RWPE2 (cell line): ENCODE measurements at places on chromosomes 3 and 15.

DNA sequence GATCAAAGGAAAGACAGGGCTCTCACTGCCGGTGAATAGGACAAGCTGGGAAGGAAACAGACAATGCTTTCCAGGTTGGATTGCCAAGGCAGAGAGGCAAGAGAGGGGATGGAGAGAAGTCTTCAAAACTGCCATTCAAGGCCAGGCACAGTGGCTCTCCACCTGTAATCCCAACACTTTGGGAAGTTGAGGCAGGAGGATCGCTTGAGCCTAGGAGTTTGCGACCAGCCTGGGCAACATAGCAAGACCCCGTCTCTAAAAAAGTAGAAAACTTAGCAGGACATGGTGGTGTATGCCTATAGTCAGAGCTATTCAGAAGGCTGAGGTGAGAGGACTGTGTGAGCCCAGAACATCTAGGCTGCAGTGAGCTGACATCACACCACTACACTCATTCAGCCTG is 43.5 kb upstream of the IDH2 start:
- no peak for DNase-seq

DNA sequence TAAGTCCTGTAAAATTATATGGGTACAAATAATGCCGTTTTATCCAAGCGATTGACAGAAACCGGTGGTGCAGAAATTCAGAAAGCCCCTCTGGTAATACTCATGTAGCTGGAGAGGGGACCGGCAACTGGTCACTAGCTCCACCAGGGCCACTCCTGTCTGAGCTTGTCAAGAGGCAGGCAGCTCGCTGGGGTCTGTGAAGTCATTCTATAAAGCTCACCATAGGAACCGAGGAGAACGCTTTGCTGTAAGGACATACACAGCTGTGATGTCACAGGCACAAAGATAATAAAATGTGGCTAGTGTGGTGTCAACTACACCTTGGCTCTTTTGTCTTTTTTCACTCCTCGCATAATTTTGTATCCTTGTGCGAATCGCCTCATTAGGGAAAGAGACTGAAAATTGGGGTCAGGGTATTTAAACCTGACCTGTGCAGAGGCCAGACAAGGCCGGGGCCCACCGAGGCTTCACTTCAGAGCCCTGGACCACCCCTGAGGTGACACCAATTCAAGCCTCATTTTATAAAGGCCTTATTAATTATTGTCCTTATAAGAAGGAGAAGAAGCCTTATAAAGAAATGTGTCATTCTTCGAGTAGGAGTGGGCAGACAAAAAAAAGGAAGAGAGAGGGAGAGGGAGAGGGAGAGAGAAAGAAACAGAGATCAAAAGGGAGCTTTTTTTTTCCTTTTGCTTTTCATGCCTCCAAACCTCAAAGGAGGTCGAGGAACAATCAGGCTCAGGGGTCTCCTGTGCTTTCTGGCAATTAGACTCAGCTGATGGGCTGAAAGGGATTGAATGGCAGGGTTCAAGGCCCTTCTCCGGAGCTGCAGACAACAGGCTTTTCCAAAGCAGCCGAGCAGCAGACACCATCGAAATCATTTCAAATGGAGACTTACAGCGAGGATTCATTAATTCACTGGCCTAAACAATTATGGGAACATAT is 813.3 kb upstream of the ARRDC4 start:
- no peak for DNase-seq

DNA sequence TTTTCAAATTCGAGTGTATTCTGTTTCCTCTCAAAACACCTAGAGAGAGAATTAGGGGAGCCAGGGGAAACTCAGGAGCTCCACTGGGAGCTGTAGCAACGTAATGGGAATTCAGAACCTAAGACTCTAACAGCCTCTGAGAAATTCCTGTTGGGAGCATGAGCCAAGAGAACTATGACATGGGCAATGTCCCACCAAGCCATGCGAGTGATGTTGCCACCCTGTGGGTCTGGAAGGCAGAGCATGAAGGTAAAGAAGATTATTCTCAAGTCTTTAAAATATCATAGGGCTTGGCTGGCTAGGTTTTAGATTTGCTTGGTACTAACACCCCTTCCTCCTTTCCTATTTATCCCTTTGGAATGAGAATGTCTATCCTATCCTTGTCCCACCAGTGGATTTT is 392.6 kb upstream of the ADAMTS9 start:
- DNase-seq, result no peak

DNA sequence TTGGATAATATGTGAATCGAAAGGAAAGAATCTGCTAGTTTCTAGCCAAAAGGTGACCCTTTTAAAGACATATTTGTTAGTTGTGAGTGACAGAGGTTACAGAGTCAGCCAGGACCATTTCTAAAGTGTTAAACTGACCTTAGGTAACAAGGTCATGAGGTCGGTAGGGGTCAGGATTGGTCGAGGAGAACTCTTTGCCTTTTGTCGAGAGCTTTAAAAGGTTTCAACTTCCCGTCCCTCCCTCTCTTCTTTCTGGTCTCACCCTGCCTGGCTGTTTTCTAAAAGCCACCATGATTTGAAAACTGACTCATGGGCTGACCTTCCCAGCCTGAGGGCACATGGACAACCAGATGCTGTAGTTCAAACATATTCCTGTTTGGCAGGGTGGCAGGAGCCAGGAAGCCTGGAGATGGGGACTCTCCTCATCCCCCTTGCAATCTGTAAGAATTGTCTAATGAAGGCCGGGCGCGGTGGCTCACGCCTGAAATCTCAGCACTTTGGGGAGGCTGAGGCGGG is 25.8 kb upstream of the PRTG start:
- no peak for DNase-seq

DNA sequence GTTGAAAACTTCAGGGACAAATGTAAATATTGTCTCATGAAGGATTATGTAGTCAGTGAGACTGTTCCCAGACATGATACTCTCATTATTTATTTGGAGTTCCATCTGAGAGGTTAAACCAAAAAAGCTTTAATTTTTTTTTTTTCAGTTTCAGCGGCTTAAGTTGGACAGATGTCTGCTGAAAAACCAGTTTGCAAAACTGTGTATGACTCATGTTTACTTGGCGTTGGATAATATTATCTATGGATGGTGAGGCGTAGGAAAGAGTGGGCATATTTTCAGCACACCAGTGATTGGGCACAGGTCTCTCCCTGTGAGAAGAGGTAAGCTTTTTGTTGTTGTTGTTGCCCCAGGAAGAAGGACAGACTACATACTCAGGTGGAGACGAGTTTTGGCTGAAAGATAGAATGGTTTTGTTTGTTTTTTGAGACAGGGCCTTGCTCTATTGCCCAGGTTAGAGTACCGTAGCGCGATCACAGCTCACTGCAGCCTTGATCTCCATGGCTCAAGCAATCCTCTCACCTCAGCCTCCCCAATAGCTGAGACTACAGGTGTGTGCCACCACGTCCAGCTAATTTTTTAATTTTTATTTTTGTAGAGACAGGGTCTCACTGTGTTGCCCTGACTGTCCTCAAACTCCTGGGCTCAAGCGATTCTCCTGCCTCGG is 16.4 kb upstream of the ANXA2 start:
- no peak for DNase-seq

DNA sequence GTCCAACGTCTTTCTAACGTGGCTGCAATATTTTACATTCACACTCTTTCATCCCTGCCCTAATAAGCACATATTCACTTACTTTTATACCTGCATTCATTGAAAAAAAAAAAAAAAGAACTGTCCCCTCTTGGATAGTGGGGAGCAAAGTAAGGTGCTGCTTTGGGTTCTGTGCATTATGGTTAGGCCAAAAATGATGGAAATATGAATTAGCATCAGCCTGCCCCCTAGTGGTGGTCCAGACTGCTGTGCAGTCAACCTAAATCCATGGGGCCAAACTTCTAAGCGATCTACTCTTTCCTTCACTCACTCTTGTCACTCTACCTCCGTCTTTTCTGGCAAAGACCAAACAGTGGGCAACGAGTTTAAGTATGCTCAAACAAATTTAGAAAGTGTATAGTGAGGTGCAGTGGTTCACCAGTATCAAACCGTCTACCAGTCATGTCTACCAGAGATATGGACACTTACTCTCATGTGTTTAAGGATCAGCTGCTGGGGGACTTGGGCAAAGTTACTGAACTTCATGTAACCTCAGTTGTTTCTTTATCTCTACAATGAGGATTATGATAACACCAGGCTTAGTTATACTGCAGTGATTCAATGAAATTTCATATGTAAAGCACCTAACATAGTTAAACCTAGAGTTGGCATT is 61.5 kb upstream of the GRM7 start:
- no peak for DNase-seq

- no peak for DNase-seq
These were observed 19.9 kb downstream of the MYO9A start for GRCh38 chr15:72098040-72098439.

- DNase-seq, result no peak
These were observed 11.2 kb downstream of the NCBP2 start for GRCh38 chr3:196931157-196931556.

DNA sequence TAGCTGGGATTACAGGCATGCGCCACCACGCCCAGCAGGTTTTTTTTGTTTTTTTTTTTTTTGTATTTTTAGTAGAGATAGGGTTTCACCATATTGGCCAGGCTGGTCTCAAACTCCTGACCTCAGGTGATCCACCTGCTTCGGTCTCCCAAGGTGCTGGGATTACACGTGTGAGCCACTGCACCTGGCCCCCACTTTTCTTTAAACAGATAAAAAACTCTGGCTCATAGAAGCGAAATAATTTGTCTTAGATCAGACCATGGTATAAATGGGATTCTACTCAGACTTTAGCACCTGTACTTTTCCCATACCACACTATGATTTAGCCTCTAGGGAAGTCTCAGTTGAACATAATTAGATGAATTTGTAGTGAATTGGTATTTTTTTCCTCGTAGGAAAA is 182.4 kb downstream of the AKAP13 start:
- no peak for DNase-seq

GRCh38 chr3:148494451-148494850 is 203.3 kb upstream of the AGTR1 start:
- DNase-seq, result no peak

DNA sequence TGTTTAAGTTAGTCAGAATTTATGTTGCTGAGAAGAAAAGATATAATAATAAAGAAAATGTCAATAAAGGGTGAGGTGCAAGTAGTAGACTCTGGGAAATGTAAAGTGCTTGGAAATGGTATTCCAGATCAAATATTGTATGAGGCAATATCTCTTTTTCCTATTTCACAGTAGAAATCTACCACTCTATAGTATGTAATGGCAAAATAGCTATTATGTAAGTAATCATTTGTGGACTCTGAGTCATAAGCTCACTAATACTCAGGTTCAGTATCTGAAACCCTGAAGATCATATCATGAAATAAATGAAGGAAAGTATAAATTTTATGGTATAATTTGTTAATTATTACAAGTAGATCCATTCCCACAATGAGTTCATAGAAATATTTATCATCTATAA is 322.1 kb downstream of the PYDC2 start:
- no peak for DNase-seq

DNA sequence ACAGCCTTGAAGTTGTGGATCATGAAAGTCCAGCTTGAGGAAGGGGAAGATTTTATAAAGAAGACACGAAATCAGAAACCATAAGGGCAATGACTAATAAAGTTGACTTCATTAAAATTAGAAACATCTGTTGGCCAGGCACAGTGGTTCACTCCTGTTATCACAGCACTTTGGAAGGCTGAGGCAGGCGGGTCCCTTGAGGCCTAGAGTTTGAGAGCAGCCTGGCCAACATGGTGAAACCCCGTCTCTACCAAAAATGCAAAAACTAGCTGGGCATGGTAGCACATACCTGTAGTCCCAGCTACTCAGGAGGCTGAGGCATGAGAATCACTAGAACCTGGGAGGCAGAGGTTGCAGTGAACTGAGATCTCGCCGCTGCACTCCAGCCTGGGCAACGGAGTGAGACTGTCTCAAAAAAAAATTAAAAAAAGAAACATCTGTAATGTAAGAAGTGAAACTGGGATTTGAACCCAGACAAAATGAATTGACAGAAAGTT is 7.9 kb upstream of the UBXN7 start:
- no peak for DNase-seq

- DNase-seq, result no peak
These were observed 52.0 kb downstream of the CMSS1 start for GRCh38 chr3:99869621-99870020.

DNA sequence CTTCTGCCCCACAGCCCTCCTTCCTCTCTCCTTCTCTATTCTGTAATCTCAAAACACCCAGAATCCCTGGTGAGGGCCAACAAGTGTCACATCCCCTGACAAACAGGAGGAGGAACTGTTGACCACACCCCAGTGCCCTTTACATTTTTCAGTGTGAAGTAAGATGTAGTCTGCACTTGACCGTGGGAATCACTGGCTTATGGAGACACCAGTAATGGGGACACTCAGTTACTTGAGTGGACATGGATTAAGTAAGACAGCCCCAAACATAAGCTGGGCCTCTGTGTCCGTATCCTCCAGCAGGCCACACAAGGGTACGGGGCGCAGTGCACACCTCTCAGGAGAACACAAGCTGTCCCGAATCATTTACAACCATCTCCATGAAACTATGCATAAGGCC is 28.4 kb upstream of the LIMD1 start:
- no peak for DNase-seq

- no peak for DNase-seq
These were observed 18.7 kb upstream of the PDE8A start for GRCh38 chr15:84962955-84963354.

GRCh38 chr3:20028905-20029331 is 11.3 kb upstream of the KAT2B start:
- no peak for DNase-seq

GRCh38 chr3:159237226-159237625 is 435.4 kb downstream of the MFSD1 start:
- DNase-seq, result no peak

DNA sequence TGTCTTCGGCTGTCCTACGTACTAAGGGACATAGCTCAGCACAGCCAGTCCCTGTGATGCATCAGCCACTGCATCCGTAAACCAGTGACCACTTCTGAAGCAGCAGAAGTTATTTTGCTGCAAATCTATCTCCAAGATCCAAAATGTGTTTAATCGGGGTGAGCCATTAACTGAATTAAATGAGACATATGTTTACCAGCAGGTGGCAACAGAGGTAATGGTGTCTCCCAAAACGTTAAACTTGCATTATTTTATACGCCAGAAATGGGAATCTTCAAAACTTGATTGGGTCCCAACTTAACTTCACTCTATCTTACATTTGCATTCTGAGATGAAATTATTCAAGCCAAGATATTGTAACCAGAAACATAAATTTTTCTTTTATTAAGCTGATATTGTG is 75.3 kb upstream of the BOC start:
- no peak for DNase-seq

DNA sequence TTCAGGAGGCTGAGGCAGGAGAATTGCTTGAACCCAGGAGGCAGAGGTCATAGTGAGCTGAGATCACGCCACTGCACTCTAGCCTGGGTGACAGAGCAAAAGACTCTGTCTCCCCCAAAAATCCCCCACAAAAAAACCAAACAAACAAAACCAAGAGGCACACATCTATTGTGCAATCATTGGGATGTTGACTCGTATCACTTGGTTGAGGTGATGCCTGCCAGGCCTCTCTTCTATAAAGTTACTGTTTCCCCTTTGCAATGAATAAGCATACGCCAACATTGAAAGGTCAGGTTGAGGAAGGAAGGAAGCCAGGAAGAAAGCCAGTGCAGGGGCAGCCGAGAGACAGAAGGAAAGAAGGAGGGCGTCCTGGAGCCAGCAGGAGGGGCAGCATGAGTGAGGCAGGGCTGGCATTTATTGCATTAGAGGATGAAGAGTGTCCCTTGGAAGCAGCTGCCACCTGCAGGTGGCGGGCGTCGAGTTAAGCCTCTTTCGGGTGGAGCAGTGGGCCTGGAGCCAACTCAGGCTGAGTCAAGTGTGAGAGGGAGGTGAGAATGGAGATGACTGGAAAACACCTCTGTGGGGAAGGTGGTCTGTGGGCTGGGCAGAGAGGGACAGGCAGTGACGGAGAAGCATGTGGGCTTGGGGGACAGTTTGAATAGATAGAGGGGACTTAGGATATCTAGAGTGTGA is 8.3 kb upstream of the CSPG4 start:
- DNase-seq, result peak; percentile 88

GRCh38 chr15:94021621-94022320 is 209.6 kb upstream of the MCTP2 start:
- no peak for DNase-seq
